ENCODE measurements at places on chromosomes 2 and 18.
A peak's percentile ranks its signal among the peaks of the same experiment; 100 is the strongest.

DNA sequence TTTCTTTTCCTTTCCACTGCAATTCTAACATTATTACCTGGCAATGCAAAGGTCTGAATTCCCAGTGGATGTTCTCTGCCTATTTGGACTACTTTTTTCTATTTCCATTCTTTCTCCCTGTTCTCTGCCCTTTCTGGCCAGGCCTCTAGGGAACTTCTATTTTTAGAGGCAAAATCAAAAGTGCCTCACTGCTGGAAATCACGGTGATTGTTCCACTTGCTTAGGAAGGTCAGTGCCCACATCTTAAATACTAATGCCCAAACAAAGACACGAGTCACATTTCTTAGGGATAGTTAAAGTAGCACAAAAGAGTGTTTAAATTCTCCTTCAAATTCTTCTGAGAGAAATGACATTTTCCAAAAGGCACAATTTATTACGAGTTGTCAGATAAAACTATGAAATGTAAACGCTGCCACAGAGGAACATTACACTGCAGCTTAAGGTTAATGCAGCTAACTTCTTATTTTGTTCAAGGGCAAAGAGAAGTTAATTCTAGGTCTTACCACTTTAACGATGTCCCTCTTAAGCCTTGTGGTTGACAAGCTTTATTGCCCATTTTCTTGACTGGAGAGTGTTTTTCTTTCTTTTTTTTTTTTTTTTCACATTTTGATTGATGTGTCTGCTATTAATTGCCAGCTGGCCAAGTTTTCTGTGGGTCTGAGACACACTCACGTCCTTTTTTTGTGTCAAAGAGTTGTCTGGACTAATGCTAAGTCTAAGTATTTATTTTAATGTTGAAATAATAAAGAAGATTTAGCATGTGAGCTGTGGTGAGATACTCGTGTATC, 34.7 kb downstream of the ST6GAL2 start:
- no peak for DNase-seq

DNA sequence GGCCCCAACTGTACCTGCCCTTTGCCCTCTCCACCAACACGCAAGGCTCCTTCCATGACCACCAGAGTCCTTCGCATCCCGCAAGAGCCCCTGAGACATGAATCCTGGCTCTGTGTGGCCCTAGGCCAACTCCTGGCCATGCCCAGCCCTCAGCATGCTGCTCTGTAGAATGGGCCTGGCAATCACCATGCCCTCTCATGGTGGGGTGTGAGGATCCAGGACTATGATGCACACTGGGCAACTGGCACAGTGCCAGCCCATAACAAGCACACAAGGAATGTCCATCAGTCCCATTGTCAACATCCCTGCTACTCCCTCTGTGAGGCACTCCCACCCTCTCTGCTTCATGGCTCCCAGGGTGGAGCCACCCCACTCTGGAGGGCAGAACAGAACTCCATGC, 44.7 kb downstream of the FER1L5 start:
- no peak for DNase-seq

GRCh38 chr2:150809103-150809502, 321.6 kb upstream of the RND3 start:
- DNase-seq, result no peak

- no peak for DNase-seq
These were observed 8.3 kb downstream of the ARL5A start for GRCh38 chr2:151819920-151820319.

DNA sequence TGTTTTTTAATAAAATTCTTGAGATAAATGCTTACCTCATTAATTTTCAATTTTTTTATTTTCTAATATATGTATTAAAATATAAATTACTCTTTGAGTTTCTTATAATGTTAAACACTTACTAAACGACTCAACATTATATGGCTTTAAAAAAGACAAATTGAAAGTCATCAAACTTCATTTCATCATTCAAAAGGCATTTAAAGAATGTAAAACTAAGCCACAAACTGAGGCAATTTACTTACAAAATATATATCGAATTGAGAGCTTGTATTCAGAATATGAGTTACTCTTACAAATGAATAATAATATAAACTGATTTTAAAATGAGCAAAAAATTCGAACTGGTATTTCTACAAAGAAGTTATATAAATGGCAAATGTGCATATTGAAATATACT, 1262.2 kb upstream of the PIK3C3 start:
- DNase-seq, result no peak

DNA sequence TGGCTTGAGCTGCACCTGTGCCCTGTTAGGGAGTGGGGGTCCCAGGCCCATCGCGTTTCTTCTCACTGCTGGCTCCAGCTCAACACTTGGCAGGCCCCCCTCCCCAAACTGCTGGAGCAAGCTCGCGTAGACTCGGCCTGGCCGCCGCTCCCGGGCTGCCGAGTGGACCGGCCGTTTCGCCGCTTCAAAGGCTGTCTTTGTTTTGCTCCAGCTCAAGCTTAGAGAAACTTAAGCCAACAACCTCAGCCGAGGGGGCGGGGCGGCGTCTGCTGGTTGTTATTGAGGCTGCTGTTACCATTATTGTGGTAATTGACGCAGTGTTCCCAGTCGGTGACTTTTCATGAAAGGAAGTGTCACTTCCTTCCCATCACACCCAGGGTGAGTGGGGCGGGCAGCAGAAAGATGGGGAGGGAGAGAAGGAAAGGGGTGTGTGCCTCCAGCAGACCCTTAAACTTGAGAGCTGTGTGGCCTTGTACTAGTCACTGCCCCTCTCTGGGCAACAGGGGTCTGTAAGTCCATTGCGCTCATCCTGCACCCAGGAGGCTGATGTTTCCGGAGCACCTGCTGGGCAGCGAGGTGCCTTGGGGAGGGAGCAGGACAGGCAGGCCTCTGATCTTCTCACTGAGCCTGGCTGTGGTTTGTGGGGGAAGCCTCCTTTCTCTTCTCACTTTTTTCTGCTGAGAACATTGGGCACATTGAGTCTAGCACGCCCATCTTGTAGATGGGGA, 2.1 kb downstream of the ARID5A start:
- peak; percentile 68 for DNase-seq

GRCh38 chr2:237868631-237869342, 9.4 kb downstream of the RAMP1 start:
- DNase-seq, result peak; percentile 77

GRCh38 chr2:97723156-97724072, 10.0 kb downstream of the ZAP70 start:
- DNase-seq, result no peak

- no peak for DNase-seq
These were observed 149.7 kb upstream of the KLHL29 start for GRCh38 chr2:23235292-23235691.

DNA sequence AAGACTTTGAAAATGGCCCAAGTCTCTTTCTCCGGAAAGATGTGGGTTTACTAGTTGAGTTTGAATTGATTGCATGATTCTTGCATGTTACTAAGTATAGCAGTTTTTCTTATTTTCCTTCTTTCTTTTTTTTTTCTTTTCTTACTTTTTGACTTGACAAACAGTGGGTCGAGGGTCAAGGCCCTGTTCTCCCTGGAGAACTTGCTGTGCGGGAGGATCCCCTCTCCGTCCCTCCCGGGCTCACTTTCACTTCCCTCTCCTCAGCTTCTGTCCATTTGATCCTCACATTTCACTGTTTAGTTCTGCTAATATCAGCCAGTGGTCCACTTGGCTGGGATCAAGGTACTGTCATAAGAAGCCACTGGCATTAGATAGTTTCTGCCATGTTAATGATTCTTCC, 767.4 kb downstream of the TDRD15 start:
- no peak for DNase-seq

DNA sequence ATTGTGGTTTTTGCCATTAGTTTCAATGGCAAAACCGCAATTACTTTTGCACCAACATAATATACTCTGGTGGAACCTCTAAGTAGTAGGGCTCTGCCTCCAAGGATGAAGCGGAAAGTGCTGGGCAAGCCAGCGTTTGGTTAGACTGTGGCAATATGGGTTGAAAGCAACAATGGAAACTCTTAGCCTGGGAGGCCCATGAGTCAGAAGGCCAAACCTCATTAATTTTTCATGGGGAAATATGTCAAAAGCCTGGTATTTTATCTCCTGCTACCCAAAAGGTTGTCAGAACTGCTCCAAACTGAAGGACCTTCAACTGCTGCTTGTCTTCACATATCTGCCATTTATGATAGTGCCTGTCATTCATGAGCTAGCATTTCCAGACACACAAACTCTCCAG, 179.1 kb upstream of the CYP26B1 start:
- no peak for DNase-seq

- no peak for DNase-seq
These were observed 70.9 kb downstream of the PIEZO2 start for GRCh38 chr18:11078491-11078890.

GRCh38 chr2:212213191-212213590, 325.4 kb downstream of the ERBB4 start:
- no peak for DNase-seq

DNA sequence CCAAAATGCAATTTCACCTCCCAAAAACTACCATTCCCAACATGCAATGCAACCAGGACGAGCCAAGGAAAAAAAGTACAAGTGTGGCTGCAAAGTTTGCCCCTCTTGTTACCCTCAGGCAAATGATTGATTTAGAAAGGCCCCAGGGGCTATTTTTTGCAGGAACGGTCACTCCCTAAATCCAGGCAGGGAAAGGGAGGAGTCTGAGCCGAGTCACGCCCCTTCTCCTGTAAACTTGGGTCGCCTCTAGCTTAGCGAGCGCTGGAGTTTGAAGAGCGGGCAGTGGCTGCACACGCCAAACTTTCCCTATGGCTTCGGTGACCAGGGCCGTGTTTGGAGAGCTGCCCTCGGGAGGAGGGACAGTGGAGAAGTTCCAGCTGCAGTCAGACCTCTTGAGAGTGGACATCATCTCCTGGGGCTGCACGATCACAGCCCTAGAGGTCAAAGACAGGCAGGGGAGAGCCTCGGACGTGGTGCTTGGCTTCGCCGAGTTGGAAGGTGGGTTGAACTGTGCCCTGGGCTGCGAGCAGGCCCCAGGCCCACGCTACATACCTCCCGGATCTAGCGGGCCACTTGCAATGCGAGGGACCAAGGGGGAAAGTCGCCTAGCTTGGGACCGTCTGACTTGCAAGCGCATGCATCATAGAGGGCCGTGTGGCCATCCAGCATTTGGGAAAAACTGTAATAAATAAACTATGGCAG, at the start of gene GALM:
TSS of gene GALM (plus strand) at position 261 of the 702 bp plus-strand sequence. CDS start at position 309, 48 bp downstream.
- DNase-seq, result peak; percentile 81

DNA sequence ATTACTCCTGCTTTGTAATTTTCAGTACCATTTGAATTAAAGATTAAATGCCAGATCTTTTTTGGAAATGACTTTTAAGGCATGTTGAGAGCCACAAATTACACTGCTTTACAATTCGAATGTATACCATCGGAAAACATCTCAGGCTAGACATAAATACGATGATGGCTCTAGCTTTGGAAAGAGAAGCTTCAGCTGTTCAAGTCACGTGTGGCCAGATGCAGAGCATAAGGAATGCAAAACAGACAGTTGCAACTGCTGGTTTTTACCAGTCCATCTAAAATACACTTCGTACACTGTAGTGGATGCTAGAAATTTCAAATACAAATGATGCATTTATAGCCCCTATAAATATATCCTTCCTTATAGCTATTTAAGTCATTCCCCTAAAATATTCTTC, 8.0 kb downstream of the ZNF516 start:
- no peak for DNase-seq

DNA sequence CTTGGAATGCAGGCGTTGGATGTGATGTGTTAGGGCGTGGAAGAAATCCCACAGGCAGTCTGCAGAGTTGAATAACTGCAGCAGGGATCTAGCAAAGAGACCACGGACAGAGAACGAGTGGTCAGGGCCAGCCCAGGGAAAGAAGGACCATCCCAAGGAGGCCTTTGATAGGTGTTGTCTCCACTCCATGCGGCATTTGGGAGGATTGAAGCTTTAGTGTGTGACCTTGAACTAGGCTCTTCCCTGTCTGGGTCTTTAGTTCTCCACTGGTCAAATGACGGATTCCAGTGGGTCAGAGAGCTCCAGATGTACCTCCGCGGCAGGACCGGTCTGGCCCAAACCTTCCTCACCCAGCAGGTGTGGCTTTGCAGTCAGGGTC, 18.4 kb downstream of the GREB1 start:
- DNase-seq, result no peak

- DNase-seq, result no peak
These were observed 923.7 kb upstream of the CNTNAP5 start for GRCh38 chr2:123101434-123101833.

GRCh38 chr2:231602859-231603467, 10.3 kb downstream of the TEX44 start:
- no peak for DNase-seq

GRCh38 chr2:104944495-104944894, 90.6 kb downstream of the POU3F3 start:
- DNase-seq, result peak; percentile 63

- DNase-seq, result no peak
These were observed 138.9 kb upstream of the NRP2 start for GRCh38 chr2:205543262-205543843.

DNA sequence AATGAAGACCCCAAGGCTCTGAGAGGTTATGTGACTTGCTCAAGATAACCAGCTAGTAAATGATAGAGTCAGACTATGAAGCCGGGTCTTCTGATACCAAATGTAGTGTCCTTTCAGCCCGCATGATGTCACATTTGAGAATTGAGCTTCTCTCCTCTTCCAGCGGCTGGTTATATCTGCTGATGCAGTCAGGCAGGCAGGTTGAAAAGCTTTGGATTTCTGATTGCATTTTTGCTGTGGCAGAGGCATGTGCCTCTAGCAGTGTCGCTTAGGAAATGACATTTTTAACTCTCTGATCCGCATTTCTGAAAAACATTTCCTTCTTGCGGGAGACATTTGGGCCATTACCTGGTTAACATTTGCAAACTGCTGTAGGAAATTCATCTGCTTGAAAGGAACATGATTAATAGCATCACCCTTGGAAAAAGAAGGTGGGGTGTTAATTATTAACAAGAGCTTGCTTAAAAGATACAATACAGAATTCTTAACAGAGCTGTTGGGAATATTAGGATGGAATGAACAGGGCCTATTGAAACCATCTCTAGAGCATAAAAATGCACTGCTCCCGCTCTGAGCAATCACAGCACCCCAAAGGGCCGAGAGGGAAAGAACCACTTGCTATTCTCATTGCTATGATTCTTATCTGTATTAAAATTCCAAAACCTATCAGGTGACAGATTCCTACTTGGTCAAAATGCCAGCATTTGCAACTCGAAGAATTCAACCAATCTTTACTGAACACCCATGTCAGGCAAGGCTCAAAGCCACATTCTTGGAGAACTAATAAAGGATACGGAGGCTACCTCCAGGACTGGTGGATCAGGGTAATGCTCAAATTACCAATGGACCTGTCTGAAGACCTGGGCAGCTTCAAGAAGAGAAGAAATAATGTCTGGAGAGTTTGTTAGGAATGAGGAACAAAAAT, 25.9 kb downstream of the MRO start:
- DNase-seq, result no peak
